ENCODE measurements at places on chromosomes 11 and 22.

DNA sequence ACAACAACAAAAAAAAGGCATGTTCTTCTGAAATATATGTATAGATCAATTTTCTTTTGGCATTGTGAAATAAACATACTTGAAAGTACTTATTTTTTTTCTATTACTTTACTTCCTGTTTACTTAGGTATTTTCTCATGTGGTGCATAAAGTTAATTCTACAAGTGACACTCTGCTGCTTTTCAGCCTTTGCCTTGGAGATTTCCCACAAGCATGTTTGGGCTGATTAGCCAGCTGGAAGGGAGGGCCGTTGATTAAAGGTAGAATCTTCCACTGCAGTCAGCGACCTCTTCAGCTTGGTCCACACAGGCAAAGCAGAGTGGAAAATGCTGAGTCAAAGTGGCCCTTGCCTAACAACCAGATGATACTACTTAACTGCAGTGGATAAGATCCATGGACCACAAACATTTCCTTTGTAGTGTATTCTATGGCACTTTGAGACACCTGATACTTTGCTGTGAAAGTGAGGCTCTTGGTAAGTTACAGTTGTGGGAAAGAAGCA is 176.0 kb downstream of the ARHGAP42 start:
- no peak for DNase-seq

- no peak for DNase-seq
Observed at GRCh38 chr11:122032317-122032716, 83.7 kb downstream of the BLID start.

GRCh38 chr22:19948057-19948760 is 6.6 kb upstream of the TXNRD2 start:
- DNase-seq: no peak

DNA sequence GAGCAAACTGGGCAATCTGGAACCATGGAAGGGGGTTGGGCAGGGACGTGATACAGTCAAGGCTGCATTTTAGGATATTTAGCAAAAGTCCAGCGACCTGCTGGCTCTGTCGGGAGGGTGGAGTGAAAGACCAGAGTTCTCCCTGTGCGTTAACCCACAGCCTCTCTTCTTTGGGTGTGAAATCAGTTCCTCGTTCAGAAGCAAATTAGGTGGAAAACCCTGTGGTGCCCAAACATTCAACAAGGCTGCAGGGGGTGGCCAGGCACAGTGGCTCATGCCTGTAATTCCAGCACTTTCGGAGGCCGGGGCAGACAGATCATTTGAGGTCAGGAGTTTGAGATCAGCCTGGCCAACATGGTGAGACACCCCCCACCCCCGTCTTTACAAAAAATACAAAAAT is 5.9 kb downstream of the TMEM151A start:
- no peak for DNase-seq

- DNase-seq: no peak
Observed at GRCh38 chr11:34395916-34396550, 38.2 kb upstream of the ABTB2 start.

- no peak for DNase-seq
Observed at GRCh38 chr11:74905326-74905725, 43.6 kb downstream of the XRRA1 start.

DNA sequence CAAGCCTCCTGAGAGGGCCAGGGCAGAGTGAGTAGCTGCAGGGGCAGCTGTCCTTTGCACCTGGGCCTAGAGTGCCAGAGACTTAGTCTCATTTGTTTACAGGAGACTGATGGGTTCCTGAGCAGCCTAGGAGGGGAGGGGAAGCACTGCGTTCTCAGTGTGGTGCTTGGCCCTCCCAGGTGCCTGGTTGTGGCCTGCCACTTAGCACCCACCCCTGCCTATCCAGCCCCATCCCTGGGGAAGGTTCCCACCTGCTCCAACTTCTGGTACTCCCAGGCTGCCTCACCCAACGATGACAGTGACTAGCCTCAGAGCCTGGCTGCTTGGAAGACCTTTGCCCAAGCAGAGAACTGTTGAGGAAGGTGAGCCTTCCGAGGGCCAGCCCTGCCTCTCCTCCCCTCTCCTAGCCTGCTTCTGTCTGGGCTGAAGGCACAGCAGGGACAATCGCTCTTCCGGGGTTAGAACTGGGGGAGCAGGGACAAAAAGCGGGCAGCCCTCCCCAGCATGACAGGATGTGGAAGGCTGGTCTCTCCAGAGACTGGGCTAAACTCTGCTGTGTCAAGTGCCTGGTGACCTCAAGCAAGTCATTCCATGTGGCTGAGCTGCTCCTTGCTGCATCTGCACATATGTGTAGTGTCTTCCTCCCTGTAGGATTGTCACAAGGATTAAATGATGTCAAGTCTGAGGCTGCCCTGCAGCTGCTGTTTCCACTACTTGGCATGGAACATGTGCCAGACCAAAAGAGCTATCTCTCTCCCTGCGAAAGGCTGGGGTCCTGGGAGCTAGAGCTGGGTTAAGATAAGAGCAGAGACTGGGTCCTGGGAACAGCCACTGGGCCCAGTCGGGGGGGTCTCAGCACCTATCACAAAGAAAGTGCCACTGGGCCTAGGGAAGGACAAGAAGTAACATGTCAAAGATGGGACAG is 9.9 kb downstream of the KCNQ1OT1 start:
- DNase-seq: no peak

- DNase-seq: peak; percentile 83
Observed at GRCh38 chr11:28110108-28110820, 2.1 kb downstream of the METTL15 start.

DNA sequence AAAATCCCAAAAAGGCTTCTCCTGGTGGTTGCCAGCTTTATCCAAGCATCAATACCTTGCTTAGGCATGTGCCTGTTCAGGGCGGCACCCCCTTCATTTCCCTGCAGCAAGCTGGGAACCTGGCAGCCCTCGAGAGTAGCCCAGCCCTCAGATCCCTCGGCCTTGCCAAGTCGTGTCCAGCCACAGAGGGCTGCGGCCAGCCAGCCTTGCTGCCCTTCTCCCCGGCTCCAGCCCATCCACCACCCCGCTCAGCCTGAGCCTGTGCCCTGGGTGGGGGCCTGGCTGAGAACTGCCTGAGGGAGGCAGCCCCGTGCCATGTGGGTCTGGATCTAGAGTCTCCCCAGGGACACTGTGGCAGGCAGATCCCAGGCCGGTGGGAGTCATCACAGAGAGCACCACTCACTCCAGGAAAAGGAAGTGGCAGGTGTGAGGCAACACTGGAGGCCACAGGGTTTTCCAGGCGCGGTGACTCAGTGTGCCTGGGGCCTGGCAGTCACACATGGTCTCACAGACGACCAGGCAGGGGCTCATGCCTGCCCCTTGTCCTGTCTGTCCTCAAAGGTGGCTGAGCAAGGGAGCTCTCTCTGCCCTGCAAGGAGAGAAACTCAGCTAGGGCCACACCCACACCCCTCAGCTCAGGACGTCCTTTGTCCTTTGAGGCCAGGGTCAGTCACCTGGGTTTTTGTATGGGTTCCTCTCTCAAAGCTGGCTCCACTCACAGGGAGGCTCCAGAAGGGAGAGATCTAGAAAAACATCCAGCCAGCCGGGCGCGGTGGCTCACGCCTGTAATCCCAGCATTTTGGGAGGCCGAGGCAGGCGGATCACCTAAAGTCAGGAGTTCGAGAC is 12.2 kb upstream of the CDC42BPG start:
- DNase-seq: peak; percentile 98

Data from ascending aorta (tissue), 2 donors.